CD4-positive, alpha-beta T cell treated with Interleukin-2 at 100 ng/mL for 4 hours (primary cell): ENCODE measurements at places on chromosomes 11 and 22.

GRCh38 chr22:39894554-39895092, 1.1 kb upstream of the ENTHD1 start:
- no peak for DNase-seq

DNA sequence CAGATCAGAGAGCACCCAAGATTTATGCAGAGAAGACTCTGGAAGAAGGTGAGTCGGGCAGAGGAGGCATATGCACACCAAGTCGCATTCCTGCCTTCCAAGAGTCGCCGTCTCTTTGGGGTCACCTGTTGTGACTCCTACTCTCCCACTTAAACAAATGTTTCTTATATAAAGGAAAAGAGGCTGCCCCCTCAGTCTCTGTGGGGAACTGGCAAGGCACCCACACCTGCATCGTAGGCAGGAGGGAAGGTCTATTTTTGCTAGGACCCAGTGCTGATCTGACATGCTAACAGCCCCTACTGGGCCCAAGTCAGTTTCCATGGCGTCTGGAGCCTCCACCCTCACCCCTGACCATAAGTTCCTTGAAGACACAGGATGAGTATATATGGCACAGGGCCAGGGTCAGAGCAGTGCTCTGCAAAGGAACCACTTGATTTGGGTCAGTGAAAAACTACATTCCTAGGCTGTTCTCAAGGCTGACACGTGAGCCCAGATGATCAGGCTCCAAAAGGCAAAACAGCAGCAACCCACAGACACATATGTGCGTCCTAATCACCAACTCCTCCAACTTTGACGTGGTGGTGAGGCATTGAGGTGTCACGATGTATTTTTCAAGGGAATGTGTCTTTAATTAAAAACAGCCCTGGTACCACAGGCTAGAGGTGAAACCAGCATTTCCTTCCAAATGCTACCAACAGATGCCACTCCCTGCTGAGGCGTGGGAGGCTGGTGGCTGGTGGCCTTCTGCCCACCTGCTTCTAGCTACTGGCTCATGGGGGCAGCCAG, 55.6 kb upstream of the CSNK2A3 start:
- DNase-seq = no peak

DNA sequence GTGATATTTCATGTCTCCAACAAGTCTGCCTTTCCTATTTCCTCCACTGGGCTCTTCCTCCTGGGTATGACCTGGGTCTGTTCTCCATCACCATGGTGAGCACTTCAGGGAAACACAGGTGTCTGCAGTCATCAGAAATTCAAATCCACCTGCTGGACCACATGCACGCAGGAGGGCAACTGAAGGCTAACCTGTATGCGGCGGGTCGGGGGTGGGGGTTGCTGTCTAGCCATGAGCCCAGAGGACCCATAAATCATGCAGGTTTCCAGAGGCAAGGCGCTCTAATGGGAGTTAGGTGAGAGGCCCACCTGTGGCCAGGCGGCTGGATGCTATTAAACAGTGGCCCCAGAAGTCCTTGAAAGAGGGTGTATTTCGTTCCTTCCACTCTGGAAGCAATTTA, 11.1 kb upstream of the PAMR1 start:
- no peak for DNase-seq

- no peak for DNase-seq
Observed at GRCh38 chr11:12042215-12042676, 33.8 kb upstream of the DKK3 start.

GRCh38 chr11:46049325-46049897, 71.8 kb downstream of the PHF21A start:
- no peak for DNase-seq

DNA sequence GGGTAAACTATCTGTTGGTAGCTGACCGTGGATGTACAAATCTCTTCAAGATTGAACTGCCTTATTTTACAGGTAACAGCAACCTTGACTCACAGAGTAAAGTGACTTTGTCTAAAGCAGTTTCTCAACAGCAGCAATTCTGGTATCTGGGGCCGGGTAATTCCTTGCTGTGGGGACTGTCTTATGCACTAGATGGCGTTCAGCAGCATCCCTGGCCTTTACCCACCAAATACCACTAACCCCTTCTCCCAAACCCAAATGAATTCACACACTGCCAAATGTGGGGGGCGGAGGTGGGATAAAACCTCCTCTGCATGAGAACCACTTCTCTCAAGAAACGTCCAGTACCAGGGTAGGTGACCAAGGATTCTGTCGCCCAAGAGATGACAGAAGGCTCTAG, 1.7 kb upstream of the INCENP start:
- DNase-seq = no peak

- no peak for DNase-seq
Observed at GRCh38 chr11:34363363-34364084, 5.7 kb upstream of the ABTB2 start.

GRCh38 chr11:30451167-30451566, 128.3 kb downstream of the ARL14EP start:
- DNase-seq = no peak

DNA sequence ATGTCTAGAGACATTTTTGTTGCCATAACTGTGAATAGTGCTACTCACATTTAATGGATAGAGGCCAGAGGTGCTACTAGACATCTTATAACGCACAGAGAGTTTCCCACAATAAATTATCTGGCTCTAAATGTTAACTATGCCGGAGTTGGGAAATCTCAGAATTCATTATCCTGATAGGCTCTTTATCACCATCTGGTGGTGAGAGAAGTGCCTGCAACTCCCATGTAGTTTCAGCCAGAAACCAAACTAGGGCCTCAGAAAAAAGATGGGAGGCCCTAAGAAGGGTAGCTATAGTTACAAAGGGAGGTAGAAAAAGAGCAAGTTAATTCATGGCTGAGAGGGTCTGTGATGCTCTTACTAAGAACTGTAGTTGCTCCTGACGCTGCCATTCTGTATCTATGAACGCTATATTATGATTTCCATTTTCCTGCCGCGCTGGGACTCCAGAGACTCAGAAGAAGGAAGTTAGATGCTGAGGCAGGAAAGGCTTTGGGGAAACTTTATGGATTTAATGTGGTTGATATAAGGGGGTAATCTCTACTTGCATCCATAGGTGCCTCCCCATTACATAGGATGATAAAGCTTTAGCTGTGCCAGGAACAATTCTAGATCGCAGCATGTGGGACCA, 22.9 kb upstream of the MRPL17 start:
- peak; percentile 61 for DNase-seq

- DNase-seq = no peak
Observed at GRCh38 chr11:43987384-43988039, 45.1 kb downstream of the C11orf96 start.

GRCh38 chr11:32819187-32819586, 10.5 kb upstream of the PRRG4 start:
- no peak for DNase-seq

DNA sequence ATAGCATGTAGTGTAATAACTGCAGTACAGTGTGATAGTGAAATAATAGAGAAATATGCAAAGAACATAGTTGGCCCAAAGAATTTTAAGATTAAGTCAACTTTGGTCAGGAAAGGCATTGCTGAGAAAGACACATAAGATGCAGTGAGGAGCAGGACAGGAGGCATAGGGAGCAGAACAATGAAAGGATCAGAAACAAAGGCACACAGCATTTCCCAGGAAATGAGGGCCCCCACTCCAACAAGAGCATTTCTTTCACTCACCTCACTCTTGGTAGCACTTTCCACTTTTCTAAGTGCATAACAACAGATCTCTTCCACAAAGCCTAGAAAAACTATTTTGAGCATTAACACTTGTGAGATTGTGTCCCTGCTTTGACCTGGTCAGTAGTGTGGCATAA, 238.4 kb upstream of the FAT3 start:
- DNase-seq = no peak

- no peak for DNase-seq
Observed at GRCh38 chr11:111123463-111124398, 121.8 kb upstream of the POU2AF2 start.

GRCh38 chr11:96340555-96340885, 2.5 kb downstream of the MAML2 start:
- no peak for DNase-seq

GRCh38 chr11:6323291-6323905, 3.1 kb upstream of the CAVIN3 start:
- no peak for DNase-seq

DNA sequence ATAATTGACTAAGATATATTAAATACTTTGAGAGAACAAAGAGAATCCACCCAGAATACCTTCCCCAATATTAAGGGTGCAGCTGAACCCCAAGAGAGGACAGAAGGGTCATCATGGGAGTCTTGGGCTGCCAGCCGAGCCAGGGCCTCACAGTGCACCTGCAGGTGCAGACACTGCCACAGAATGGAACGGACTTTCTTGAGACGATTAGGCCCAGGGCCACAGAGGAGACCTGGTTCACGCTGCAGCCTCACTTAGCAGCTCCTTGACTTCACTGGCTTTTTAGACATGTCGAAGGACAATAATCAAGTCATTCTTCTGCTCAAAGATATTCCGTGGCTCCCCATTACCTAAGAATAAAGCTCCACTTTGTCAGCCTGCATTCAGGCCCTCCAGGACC, 100.6 kb downstream of the PHF21B start:
- no peak for DNase-seq

GRCh38 chr11:27963370-27963769, 144.6 kb downstream of the KIF18A start:
- no peak for DNase-seq

DNA sequence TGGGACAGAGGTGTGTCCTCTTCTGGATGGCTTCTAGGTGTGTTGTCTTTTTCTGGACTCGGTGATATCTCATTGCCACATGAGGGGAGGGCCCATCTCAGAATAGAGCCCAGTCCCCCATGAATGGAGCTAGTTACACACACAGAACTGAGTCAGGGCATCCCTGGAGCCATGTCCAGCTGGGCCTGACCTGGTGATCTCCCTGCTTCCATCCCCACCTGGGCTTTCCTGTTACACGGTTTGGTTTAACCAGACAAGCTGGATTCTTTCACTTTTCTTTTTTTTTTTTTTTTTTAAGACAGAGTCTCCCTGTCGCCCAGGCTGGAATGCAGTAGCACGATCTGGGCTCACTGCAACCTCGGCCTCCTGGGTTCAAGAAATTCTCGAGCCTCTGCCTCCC, 6.1 kb upstream of the A4GALT start:
- no peak for DNase-seq

- no peak for DNase-seq
Observed at GRCh38 chr22:22228921-22229320, 15.7 kb upstream of the VPREB1 start.

DNA sequence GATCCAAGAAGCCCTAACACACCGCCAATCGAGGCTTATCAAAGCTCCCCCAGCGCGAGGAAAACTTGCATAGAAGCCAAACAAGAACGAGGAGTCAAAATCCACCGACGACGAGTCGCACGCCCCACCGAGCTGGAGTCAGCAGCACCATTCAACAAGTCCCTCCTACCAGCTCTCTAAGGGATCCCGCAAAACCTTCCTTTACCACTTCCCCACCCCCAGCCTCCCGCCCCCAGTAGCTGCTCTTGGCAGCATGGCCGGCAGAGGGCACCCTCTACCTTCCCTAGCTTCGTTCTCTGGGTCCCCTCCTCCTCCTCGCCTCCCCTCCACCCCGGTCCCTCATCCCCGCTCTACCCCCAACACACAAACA, 1.4 kb downstream of the BDNF start:
- DNase-seq = peak; percentile 17

GRCh38 chr22:38504731-38505540, 1.2 kb downstream of the DDX17 start:
- peak; percentile 60 for DNase-seq

DNA sequence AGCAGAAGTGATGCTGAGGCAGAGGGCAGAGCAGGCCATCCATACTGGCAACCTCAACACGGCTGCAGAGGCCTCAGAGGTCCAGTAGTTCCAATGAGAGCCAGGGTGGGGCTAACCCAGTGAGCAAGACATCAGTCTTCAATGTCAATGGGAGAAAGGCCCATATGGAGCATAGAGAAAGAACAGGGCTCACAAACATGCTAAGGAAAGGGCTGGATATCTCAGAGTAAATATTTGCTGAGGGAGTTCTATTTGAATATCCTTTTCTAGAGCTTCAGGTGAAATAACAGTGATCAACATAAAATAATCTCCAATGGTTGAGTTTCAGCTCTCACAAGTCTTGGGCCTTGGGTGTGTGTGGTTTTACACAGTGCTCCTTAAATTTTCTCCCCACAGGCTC, 50.8 kb upstream of the CCDC90B start:
- DNase-seq = no peak
